ENCODE measurements at places on chromosomes 5 and 9.

DNA sequence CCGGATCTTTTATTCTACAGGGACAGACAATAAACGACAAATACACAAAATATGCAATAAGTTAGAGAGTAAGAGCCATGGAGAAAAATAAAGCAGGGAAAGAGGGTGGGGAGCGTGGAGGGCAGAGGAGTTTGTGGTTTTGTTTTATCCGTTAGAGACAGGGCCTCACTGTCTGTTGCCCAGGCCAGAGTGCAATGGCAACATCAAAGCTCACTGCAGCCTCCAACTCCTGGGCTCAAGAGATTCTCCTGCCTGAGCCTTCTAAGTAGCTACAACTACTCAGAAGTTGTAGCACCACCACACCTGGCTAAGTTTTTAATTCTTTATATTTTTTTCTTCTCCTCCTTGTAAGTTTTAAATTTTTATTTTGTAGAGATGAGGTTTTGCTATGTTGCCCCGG, 54.5 kb upstream of the CTNNA1 start:
- DNase-seq: no peak

GRCh38 chr5:95526871-95527270, 27.9 kb downstream of the SKIC3 start:
- DNase-seq: no peak

DNA sequence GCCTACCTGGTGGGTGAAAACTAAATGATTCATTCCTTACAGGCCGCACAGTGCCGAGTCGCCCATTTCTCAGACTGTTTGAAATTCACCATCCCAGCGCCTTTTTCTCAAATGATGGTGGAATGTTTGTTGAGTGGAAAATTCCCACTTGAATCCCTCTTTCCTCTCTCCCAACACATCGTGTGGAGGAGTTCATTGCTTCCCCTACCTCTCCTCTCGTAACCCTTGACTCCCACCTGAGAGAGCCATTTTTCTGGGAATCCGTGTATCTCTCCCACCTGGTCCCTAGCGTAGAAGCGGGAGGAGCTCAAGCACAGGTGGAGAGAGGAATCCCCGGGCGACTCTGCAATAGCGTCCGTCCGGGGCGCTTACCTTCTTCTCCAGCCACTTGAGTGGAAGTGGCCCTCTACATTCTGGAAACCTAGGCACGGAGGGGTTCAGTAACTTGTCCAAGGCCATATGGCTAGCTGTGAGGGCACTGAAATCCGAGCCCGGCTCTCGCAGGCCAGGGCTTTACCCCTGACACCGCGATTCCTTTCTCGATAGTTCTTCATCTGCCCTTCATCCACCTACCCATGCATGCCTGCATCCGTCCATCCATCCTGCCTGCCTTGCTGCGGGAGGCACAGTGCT, 683 bp downstream of the OSMR start:
- DNase-seq: no peak

- DNase-seq: no peak
These were observed 1.3 kb downstream of the RAB14 start for GRCh38 chr9:121200356-121200755.

- DNase-seq: no peak
These were observed 26.0 kb downstream of the MRPL22 start for GRCh38 chr5:154966874-154967273.

GRCh38 chr5:115271295-115272050, 8.8 kb upstream of the PGGT1B start:
- DNase-seq: no peak

DNA sequence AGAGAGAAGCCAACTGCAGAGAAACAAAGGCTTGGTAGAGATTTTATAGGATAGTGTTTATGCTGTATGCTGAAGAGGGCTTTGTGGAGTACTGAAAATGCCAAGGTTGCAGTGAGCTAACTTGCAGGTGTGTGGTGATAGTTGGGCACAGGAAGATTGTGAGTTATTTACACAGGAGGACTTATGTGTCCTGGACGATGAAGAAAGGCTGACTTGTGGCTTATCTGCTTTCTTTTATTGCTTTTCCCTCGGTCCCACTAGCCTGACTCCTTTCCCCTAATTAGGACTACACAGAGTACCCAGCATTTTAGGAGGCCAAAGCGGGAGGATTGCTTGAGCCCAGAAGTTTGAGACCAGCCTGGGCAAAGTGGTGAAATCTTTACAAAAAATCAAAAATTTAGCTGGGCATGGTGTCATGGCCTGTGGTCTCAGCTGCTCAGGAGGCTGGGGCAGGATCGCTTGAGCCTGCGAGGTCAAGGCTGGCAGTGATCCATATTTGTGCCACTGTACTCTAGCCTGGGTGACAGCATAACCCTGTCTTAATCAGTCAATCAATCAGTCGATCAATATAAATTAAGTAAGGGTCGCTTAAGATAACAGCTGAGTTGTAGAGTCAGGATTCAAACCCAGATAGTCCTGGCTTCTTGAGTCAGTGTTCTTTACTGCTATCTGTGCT, 61.9 kb downstream of the UBE2R2 start:
- DNase-seq: no peak

DNA sequence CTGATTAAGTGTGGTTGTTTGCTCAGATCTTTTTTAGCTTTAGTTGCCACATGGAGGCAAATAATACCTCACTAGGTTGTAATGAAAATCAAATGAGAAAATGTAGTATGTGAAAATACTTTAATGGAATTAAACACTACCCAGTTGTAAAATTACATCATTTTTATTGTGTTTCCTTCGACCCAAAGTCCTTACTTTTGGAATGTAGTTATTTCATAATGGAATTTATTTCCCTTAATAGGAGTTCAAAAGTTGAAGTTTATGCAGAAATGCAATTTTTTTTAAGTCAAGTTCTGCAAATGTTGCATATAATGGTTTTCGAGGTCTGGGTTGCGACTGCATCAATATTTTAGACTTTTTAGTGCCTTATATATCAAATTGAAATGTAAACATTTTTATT, 31.0 kb downstream of the TNPO1 start:
- DNase-seq: no peak

GRCh38 chr5:29229461-29229860, 1964.0 kb upstream of the CDH6 start:
- DNase-seq: no peak
